Large intestine (tissue), 12 donors: ENCODE measurements at places on chromosomes 7 and 10.

DNA sequence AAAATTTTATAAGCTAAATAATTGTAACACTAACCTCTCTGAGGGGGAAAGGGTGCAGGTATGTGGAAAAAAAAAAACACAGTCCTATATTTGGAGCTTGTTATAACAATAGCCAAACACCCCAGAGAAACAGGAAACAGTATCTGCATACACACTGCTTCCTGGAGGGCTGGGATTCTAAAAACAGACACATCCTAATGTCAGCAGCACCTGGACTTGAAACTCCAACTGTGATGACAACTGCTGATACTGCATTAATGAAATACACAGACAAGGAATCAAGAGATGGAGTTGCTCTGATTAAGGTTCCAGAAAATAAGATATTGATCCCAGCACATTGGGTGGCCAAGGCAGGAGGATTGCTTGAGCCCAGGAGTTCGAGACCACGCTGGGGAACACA lies 9.3 kb downstream of the DAGLB start:
- no peak for DNase-seq

DNA sequence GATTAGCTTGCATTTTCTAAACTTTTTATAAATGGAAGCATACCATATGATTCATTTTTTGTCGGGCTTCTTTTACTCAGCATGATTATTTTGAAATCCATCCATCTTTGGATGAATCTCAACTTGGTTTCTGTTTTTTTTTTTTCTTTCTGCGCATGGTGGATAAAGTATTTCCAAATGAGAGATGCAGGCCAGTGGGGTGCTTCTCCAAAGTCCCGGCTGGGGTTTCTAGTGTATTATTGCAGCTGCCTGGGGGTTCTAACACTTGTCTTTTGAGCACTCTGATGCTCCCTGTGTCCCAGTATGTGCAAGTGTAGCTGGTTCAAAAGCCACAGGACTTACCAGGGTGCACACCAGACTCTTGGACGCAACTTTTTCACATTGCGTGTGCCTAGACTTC lies 70.9 kb upstream of the LOXL4 start:
- no peak for DNase-seq

GRCh38 chr10:112741830-112742402 lies 208.1 kb upstream of the TCF7L2 start:
- no peak for DNase-seq

- no peak for DNase-seq
Measured at GRCh38 chr7:149748076-149748874, 25.1 kb downstream of the ZNF467 start.

- peak; percentile 7 for DNase-seq
Measured at GRCh38 chr7:150686030-150686631, 625 bp downstream of the GIMAP2 start.

GRCh38 chr7:111400088-111400487 lies 162.2 kb downstream of the IMMP2L start:
- DNase-seq: no peak

GRCh38 chr7:88090671-88091070 lies 129.2 kb downstream of the SRI start:
- DNase-seq: no peak

GRCh38 chr7:138886501-138886917 lies 88.5 kb upstream of the ATP6V0A4 start:
- DNase-seq: peak; percentile 43

GRCh38 chr7:38978491-38978890 lies 782 bp downstream of the POU6F2 start:
- DNase-seq: no peak

GRCh38 chr7:121026159-121026558 lies 37.6 kb downstream of the CPED1 start:
- DNase-seq: no peak

GRCh38 chr7:39130274-39130673 lies 152.6 kb downstream of the POU6F2 start:
- DNase-seq: peak; percentile 23

- DNase-seq: no peak
Measured at GRCh38 chr7:74101061-74101681, 17.6 kb downstream of the LIMK1 start.

- no peak for DNase-seq
Measured at GRCh38 chr10:80739963-80740715, 202.4 kb downstream of the SH2D4B start.

- no peak for DNase-seq
Measured at GRCh38 chr7:121259826-121260225, 69.0 kb upstream of the WNT16 start.

GRCh38 chr7:138738114-138738513 lies 37.0 kb upstream of the SVOPL start:
- no peak for DNase-seq

GRCh38 chr7:142808802-142809583 lies 38.2 kb downstream of the PRSS2 start:
- DNase-seq: peak; percentile 33

- no peak for DNase-seq
Measured at GRCh38 chr7:5689716-5690115, 91.7 kb downstream of the RNF216 start.

DNA sequence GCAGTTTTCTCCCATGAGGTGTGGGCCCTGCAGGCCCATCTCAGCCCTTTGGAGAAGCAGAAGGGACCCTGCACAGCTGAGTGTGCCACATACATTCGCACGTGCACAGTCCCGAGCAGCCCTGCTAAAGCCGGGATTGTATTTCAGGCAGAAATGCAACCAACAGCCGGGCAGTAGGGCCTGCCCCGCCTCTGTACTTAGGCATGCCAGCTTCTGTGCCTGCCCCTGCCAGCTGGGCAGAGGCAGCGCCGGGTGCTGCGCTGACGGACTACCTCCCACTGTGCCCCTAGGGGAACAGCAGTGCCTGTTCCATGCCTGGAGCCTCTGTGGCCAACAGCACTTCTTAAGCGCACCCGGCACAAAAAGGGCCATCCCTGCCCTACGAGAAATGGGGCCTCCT lies 170.3 kb downstream of the NEURL1 start:
- DNase-seq: no peak

DNA sequence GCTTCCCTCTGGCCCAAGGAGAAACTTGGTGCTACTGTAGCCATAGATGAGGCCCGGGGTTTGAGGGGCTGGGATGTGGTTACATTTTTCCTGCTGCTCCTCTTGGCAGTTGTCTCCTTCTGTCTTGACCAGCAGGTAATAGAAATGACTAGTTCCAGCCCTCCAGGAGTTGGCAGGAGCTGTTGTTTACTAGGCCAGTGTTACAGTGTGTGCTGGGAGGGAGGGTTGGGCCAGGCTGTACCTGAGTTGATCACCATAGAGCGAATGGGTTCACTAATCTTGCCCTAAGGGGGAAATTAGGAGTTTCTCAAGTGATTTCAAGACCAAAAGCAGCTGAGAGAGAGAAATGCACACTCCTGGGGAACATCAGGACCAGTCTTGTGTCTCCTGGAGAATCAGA lies 34.9 kb downstream of the PAX2 start:
- no peak for DNase-seq

DNA sequence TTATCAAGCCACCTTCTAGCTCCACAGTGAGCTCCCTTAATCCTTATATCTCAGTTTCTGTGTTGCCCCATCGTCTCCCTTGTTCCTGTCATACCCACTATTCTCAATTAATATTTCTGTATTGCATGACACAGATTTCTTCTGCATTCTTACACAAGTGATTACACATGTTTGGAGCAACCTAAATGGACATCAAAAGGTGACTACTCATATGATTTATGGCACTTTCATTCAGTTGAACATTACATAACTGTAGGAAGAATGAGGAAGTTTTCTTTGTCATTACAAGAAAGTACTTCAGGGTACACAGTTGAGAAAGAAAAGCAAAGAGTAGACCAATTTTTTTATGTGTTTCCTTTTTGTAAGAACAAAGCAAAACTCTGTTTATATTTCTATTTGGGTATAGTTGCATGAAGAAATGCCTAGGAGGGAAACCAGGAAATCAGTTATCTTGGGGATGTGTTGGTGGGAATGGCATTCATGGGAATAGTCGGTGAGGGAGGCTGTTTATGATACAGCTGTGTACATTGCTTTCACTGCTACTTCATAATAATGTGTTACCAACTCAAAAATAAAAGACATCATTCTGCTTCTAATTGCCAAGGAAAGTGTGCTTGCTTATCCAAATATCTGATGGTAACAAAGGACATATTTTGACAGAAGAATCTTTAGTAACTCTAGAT lies 23.6 kb upstream of the PRSS37 start:
- no peak for DNase-seq

DNA sequence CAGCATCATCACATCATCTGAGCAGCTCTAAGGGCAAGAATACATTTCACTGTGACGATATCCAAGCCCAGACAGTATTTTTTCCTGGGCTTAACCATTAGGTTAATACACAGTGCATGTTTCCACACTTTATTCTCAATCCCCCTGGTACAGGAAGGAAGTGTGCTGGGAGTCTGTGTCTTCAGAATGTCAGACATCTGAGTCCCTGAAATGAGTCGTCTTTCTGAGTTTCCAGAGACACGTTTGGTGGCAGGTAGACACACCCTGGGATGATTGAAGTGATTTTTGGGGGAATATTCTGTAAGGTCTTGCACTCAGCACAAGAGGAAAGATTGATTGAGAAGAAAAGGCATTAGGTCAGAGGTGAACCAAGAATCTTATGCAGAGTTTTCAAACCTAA lies 13.1 kb upstream of the SHH start:
- DNase-seq: no peak

DNA sequence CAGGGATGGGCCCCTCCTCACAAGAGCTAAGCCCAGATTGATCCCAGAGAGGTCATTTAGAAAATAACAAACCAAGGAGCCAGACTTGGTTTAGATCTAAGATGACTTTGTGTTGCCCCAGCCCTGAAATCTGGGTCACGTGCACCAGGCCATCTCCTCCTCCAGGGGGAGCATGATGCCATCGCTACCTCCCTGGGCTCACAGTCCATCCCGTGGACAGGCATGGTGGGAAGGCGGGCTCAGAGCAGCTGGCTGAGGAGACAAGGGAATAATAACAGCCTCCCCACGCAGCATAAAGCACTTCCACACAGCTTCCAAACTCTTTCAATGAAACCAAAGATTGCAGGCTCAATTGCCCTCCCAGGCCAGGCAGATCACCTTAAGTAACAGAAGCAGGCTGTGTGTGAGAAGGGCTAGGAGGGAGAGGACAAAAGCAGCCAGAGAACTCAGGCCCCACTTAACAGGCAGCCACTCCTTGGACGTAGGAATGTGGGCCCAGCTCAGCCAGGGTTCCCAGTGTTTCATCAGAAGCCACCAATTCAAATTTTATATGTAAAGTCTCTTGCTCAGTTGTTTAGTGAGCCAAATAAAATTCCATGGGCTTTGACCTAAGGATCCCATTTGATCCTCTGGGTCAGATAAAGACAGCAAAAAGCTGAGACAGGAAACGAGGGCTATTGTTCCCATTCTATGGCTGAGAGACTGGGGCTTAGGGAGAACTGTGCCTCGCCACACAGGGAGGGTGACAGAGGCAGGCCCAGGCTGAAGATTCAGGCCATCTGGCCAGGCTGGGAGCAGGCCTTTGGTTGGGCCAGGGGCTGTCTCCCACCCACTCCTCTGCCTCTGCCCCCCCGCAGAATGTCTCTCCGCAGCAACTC lies 100.2 kb downstream of the COL13A1 start:
- peak; percentile 90 for DNase-seq

DNA sequence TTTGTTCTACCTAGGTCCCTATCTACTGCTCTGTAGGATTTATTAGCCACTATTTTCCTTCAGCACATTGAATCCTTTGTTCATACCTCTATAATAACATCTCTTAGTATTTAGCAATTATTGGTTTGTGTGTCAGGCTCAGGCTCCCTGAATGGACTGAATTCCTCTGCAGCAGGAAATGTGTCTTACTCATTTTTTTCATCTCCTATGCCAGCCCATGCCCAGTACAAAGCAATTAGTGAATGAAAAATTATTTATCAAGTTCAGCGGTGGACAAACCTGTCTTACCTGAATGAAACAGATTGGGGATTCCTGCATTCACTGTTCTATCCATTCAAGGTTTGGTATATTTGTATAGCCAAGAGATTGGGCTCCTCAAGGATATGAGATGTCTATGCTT lies 53.7 kb downstream of the C1GALT1 start:
- no peak for DNase-seq

- no peak for DNase-seq
Measured at GRCh38 chr7:4720225-4720624, 38.1 kb downstream of the FOXK1 start.

GRCh38 chr7:12907774-12908173 lies 220.3 kb downstream of the ARL4A start:
- no peak for DNase-seq

DNA sequence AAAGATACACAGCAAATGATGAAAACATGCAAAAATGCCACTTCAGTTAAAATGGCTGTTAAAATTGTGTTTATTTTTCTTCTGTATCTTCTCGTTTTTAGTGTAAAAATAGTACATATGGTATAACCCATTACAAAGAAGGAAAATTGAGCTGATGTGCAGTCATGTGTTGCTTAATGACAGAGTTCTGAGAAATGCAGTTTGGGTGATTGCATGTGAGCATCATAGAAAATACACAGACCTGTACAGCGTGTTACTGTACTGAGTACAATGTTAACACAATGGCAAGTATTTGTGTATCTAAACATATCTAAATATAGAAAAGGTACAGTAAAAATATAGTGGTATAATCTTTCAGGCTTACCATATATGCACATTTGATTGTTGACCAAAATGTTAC lies 7.3 kb downstream of the DMTF1 start:
- DNase-seq: no peak

GRCh38 chr10:123858907-123859652 lies 32.5 kb downstream of the CPXM2 start:
- DNase-seq: no peak

DNA sequence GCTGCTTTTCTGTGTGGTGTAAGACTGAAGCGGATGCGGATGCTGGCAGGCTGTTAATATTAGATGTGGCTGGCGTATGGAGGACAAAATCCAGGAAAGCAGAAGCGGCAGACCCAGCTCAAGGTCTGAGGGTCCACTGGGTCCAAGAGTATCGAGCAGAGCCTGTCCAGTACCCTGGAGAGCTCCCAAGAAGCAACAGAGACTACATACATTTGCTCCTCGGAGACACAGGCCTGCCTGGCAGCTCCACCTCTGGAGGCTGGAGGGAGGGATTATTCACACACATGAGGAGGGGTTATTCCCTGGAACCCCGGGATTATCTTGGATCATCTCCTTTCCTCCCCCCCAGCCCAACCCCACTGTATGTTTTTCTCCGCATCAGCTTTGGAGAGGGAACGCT lies 31.3 kb upstream of the LOXL4 start:
- DNase-seq: no peak

- no peak for DNase-seq
Measured at GRCh38 chr10:31760674-31761081, 168.0 kb downstream of the ARHGAP12 start.

DNA sequence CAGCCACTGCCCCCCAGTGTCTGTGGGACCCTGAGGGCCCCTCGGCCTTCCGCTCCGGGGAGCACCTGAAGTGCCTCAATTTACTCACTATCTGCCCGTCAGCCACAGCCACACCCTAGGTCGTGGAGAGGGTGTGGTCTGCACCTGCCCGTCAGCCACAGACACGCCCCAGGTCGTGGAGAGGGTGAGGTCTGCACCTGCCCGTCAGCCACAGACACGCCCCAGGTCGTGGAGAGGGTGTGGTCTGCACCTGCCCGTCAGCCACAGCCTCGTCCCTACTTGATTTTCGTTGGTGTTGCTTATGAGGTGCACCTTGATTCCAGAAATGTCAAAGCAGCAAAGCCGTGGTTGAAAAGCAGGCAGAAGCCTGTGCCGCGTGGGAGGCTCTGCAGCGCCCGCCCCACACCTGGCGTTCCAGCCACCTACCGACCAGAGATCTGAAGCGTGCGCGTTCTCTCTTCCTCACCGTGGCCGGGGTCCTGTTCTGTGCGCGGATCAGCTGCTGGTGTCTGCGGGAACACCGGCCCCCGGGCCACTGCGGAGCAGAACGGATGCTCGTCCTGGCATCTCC lies 101.6 kb downstream of the DYNC2I1 start:
- peak; percentile 86 for DNase-seq
